Caudate nucleus (tissue), 63 donors: ENCODE measurements at places on chromosomes 4 and X.

- no peak for DNase-seq
Observed at GRCh38 chr4:162560073-162560472, 396.3 kb upstream of the FSTL5 start.

DNA sequence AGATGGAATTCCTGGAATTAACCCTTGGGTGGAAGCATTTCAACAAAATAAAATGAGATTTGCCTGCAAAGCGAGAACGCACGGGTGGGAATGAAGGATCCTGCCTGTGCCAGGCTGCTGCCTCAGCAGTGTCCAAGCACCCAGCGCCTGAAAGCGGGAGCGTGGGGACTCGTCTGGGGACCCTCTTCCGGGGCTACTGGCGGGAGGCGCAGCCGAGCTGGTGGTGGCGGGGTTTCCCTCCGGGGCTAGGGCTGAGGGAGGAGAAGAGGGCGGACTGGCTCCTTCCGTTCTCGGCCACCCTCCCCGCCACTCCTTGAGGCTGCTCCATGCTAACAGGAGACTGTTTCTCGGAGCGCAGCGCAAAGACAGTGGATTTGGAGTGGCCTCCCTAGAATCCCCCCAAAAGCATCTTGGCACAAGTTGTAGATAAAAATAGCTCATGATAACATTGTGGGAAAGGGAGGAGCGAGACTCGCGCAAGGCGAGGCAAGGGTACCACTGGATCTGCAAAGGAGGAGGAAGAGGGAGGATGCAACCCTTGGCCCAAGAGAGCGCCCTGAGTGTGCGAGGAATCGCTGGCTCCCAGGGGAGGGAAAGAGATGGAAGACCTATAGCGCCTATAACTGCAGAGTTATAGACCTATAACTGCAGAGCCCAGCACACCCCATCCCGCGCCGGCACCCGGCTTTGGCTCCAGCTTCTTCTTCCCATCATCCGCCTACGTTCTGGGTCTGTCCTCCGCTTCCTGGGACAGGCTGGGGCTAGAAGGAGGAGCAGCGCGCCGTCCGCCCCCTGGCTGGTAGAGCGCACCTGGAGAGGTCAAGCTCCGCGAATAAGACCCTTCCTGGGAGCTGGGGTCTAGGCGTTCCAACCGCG is 1.3 kb downstream of the HS3ST1 start:
- DNase-seq, result no peak

- no peak for DNase-seq
Observed at GRCh38 chrX:637660-638481, 7.3 kb downstream of the SHOX start.

DNA sequence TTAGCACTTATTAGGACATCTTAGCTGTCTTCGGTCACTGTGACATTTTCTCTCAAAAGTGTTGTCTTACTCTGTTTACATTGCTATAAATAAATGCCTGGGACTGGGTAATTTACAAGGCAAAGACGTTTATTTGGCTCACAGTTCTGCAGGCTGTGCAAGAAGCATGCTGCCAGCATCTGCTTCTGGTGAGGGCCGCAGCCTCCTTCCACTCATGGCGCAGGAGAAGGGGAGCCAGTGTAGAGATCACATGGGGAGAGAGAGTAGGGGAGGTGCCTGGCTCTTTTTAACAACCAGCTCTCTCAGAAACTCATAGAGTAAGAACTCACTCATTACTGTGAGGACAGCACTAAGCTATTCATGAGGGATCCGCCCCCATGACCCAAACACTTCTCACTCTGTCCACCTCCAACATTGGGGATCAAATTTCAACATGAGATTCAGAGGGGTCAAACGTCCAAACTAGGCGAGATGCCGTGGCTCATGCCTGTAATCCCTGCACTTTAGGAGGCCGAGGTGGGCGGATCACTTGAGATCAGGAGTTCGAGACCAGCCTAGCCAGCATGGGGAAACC is 43.5 kb upstream of the HERC6 start:
- DNase-seq, result no peak

- no peak for DNase-seq
Observed at GRCh38 chr4:123812066-123812390, 415.4 kb downstream of the SPRY1 start.
